ENCODE measurements at places on chromosomes 11 and 22.

- no peak for DNase-seq
Measured at GRCh38 chr11:117121176-117121575, 22.9 kb upstream of the PAFAH1B2 start.

- DNase-seq = no peak
Measured at GRCh38 chr22:35661464-35661863, 13.2 kb downstream of the APOL6 start.

GRCh38 chr22:22396741-22397291 is 111.7 kb downstream of the ZNF280B start:
- DNase-seq = no peak

DNA sequence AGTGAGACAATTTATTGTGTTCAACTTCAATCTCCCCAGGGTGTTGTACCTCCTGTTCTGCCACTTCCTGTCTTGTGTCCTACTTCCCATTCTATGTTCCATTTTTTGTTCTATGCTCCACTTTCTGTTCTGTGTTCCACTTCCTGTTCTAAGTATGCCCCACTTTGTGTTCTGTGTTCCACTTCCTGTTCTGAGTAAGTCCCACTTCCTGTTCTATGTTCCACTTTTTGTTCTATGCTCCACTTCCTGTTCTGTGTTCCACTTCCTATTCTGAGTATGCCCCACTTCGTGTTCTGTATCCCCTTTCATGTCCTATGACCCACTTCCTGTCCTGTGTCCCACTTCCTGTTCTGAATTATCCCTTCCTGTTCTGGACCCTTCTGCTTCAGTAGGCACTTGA is 732.7 kb downstream of the TBC1D22A start:
- DNase-seq = no peak

DNA sequence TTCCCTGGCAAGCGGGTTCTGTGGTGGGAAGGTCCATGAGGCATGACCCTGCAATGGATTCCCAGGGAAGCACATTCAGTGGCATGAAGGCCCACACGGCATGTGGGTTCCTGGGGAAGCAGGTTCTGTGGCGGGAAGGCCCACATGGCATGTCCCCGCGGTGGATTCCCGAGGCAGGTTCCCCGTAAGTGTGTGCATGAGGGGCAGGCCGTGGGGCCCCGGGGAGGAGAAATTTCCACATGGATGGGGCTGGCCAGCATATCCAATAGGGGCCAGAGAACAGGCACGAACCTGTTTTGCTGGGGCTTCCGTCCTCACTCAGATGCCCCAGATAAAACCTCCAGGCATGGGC is 83.7 kb downstream of the PHF21B start:
- DNase-seq = no peak

- no peak for DNase-seq
Measured at GRCh38 chr11:120571476-120571875, 59.9 kb downstream of the GRIK4 start.

DNA sequence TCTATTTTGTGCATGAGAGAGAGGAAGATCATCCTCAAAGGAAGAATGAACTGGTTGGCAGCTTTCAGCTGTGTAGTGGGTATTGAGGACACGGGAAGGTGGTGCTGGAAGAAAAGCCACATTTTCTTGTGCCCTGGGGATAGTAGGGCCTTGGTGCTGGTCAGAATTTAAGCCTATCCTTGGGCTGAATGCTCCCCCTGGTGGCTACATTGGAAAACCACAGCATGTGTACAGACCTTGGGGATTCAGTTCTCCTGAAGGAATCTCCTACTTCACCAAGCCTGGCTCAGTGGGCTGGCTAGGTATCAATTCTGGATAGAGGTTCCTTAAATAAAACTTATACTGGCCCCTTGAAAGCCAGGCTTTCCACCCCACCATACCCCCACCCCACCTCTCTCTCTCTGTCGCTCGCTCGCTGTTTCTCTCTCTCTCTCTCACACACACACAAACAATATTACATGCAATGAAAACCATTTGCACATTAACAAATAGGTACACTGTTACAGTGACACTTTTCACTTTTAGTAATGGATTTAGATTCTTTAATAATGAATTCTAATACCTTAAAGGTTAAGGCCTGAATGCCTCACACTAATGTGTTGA is 2.8 kb upstream of the OR51M1 start:
- DNase-seq = peak; percentile 3

Data from muscle of leg (tissue), 16 donors.